ENCODE measurements at places on chromosomes 16 and 17.

- DNase-seq: no peak
These were observed 15.1 kb downstream of the FOXJ1 start for GRCh38 chr17:76125922-76126321.

DNA sequence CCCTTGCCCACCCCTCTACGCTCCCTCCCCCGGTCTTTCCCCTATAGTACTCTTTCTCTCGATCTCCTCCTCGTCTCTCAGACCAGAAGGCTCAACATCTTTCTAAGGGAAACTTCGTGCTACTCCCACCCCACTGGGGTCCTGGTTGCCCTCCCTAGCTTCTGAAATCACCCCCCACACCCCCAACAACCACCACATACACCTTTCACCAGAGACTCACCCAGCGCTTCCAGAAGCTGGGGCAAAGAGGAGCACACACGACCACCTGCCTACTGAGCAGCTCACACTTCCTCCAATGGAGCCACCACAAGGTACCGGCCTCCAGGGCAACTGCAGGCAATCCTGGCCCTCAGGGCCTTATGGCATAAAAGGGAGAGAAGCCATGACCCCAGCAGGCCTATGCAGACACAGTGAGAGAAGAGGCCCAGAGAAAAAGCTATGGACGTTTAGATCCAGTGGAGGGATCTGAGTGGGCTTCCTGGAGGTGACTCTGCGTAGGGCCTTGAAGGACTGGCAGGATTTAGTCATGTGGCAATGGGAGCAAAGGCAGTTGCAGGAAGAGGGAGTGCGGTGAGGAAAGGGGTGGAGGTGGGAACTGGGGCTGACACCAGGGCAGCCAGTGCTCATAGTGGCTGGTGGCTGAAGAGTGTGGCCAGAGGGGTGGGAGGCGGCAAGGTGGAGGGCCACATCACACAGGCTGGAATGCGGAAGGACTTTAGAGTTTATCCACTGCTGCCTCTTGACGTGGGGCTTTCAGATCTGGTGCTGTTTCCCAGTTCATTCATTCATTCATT is 12.1 kb upstream of the TMEM92 start:
- no peak for DNase-seq

GRCh38 chr17:40219594-40220338 is 662 bp downstream of the WIPF2 start:
- DNase-seq: no peak

DNA sequence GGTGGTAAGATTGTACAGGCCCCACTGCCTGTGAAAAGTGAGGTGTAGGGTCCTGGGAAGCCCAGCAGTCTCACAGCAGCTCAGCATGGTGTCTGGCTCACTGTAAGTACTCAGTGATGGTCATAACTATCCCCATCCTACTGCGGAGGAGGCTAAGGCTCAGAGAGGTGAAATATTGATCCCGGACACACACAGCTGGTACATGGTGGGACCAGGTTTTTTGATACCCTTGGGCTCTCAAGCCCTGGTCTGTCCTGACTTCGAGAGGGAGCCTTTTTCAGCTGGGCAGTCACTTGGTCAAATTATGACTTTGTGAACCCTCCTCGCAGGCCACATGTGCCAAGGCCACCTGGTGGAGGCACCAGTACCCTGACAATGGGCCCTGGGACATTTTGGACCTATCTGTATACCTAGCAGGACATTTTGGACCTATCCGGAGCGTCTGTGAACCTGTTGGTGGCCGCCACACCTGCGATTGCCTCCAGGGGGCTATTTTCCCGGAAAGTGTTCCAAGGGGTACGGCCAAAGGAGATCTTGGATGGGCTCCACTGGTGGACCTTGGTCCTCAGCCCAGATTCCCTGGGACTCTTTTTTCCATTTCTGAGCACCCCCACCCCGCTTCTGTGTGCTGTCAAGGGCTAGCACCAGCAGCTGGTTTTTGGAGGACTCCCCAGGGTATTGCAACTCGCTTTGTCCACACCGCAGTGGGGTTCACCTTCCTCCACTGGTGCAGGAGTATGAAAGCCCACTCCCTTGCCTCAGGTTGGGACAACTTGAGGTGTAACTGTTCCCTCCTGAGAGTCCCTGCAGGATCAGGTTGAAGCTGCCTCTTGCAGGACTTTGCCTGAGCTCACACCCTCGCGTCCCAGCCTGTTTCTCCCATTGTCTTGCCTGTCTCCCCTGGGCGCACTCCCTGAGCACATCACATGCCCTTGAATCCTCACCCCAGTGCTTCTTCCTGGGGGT is 83.6 kb upstream of the NKD1 start:
- DNase-seq: no peak

GRCh38 chr17:70205401-70205800 is 36.1 kb downstream of the KCNJ2 start:
- no peak for DNase-seq

DNA sequence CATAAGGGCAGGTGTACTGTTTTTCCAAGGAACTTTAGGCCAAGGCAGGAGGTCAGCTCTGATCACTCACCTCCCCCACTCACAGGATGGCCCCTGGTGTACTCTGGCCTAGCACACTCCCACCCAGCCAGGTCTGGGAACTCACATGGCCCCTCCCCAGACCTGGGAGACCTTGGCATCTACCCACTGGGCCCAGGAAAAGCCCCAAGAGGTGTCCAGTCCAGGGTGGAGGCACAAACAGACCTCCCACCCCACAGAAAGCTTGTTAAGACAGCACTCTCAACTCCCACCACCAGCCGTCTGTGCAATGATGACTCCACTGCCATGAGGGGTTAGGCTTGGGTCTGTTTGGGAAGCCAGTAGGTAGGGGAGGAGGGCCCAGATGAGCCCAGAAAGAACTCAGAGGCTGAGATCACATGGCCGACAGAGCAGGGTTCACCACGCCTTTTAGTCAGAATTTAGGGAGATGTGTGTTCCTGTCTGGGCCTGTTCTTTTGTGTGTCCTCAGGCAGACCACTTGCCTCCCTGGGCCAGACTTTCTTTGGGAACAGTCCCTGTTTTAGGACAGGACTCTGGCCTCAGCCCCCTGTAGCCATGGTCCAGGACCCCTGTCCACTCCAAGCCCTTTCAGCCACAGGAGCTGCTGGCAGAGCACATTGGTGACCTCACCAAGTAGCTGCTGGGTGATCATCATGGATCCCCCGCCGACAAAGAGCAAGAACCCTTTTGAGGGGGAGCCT is 12.1 kb upstream of the CBFB start:
- no peak for DNase-seq

DNA sequence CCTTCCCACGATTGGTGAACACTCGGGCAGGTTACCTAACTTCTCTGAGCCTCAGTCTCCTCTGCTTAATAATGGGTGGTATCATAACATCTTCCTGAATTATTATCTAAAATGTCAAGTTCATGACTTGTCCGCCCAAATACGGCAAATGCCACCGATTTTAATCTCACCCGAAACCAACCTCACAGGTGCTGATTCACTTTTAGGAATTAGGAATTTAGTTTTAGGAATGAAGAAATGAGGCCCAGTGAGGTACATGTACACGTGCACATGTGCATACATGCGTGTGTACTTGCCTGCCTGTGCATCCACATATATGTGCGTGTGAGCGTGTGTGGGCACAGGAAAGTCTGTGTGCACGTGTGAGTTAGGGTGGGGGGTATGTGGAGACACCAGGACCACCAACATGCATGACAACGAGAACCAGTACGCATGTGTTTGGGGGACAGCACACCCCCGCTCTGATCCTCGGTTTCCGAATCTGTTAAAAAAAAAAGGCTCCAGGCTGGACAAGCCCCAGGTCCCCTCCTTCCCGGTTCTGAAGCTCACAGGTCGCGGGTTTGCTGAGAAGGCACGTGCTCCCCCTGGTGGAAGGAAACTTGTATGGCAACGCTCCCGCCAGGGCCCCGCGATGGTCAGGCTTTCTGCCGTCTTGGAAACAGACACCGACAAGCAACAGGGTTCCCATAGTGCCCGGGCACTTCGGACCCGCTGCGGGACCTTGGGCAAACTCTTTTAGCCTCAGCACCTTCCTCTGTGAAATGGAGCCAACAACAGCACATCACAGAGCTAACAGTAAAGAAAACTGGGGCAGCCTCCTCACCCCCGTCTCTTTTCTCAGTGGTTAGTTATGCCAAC is 219.2 kb downstream of the RBFOX3 start:
- DNase-seq: no peak

GRCh38 chr17:622356-622755 is 92.3 kb downstream of the VPS53 start:
- no peak for DNase-seq

- no peak for DNase-seq
These were observed 140.1 kb downstream of the CCDC182 start for GRCh38 chr17:57604771-57605674.

DNA sequence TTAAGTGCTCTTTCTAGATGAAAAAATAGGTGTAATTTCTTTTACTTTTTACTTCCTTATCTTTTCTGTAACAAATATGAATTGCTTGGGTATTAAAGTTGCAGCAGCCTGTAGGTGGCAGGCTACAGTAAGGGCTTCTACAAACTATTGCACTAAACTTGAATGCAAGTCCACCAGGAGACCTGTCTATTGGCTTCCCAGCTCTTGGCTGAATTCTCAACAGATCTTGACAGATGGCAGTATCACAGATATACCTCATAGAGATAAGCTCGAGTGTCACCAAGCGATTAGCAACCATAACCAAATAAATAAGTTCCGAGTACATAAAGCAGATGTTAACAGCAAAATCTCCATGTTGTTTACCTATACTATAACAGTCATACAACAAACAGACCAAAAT is 5.9 kb downstream of the BBS2 start:
- DNase-seq: peak; percentile 46

DNA sequence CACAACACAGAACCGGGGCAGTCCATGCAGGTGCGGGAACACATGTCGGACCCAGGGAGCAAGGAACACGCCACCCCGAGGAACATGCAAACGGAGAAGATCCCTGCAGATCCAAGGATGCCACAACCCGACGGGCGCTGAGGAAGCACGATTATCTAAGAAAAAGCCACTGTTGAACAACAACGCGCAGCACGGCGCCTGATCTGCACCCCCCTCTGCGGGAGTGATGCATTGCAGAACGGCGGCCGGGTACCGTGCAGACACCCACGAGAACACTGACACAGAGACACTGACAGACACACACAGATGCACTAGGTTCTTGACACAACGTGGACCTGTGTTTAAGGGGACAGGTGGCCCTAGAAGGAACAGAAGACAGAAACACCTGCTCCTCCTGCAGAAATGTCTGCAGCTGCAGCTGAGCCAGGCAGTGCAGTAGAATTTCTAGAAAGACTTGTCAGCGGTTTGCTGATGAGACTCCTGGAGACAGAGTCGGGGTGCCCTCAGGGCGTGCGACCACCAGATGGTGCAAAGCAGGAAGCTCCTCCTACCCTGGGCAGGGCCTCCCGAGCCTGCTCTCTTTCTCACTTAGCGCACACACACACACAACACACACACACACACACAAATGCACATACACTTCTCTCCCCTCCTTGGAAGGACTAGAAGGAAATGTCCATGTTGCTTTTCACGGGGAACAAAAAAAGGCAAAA is 7.5 kb downstream of the NPTX1 start:
- no peak for DNase-seq

DNA sequence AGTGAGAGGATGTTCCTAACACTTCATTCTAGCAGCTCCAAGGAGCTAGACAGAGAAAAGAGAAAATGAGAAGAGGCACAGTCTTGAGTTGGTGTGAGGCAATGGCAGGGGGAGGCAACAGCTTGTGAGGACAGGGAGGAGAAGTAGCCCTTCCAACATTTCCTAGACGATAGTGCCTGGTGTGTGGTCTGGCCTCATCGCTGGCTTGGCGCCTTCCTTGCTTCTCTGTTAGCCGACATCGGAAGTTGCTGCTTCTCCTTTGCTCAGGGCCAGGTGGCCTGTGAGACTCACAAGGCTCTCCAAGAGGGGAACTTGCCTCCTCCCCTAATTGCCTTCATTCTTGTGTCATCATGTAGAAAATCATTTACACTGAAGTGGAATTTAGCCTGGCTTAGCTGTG is 208.7 kb downstream of the MAP2K4 start:
- DNase-seq: no peak

- no peak for DNase-seq
These were observed 248.6 kb upstream of the MAF start for GRCh38 chr16:79849119-79849518.

DNA sequence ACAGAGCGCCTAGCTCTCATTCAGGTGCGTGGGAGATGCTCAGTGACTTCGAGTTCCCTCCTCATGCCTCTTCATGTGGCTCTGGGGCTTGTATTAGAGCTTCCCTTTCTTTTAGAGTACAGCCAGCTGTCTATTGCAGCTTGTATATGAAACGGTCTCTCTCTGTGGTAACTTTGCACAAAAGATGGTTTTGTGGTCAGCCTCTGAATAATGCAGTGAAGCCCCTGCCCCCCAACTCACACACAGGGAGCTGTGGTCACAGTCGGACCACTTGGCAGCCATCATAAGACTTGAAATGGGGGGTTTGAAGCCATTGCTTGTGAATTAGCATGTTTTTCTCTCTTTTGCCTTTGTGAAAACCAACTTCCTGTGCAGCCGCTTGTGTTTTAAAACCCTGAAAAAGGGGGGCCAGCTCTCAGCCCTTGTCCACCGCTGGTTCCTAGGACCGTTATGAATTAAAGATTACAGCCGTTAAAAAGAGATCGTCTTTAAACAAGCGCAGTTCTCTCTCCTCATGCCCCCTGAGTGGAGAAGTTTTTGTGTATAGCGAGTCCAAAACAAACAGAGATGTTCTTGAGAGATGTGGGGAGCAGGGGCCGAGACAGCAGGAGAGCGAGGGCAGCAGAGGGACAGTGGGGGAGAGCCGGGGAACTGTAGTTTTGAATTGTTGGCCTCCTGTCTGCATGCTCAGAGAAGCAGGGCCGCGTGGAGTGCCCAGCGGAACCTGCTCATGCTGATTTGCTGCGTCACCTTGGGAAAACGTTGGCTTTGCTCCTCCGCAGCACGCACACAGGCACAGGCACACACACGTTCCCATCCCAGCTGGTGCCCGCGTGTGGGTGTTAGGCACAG is 199.0 kb downstream of the MSI2 start:
- DNase-seq: no peak

- no peak for DNase-seq
These were observed 43.8 kb downstream of the PIPOX start for GRCh38 chr17:29086628-29087332.

GRCh38 chr17:68255731-68256538 is 8.1 kb downstream of the AMZ2 start:
- no peak for DNase-seq

DNA sequence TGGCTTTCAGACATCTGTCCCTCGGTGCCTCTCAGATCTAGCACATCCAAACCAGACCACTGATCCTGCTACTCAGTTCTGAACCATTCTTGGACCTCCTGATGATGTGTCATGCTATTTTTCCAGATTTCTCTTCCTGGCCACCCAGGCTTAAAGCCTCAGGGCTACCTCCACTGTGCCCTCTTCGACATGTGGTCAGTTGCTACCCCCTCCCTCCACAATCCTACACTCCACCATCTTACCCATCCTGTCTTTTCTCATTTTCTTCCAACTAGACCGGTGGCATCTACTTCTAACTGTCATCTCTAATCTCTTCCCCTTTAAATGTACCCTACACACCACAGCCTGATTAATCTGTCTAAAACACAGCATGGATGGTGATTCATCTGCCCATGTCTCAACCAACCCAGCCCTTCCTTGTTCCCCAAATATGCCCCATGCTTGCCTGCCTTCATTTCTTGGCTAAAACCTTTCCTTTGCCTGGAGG is 478.6 kb downstream of the SLC39A11 start:
- DNase-seq: no peak

GRCh38 chr16:11692171-11692570 is 23.9 kb downstream of the SNN start:
- no peak for DNase-seq

Measured in AG09309 (cell line).